ENCODE measurements at places on chromosomes 7 and 10.
A peak's percentile ranks its signal among the peaks of the same experiment; 100 is the strongest.

DNA sequence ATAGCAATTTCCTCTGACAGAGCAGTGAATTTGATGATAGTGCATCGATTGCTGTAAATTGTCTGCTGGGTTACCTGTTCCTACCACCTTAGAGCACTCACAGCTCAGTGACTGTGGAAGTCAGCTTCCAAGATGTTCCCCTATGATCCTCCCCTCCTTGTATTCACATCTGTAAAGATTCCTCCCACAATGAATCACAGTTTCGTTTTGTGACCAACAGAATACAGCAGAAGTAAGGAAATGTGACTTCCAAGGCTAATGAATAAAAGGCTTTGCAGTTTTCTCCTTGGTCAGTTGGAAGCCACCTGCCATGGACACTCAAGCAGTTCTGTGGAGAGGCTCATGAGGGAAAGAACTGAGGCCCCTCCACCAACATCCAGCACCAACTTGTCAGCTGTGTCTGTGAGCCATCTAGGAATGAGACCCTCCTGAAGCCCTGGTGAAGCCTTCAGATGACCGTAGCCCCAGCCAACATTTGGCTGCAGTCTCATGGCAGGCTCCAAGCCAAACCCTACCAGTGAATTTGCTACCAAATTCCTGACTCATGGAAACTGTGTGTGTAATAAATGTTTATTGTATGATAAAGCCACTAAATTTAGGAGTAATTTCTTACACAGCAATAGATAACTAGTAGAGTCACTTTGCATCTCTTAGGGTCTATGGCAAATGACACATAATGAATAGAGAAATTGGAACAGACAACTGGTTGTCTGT lies 309.5 kb upstream of the NPVF start:
- DNase-seq: no peak

DNA sequence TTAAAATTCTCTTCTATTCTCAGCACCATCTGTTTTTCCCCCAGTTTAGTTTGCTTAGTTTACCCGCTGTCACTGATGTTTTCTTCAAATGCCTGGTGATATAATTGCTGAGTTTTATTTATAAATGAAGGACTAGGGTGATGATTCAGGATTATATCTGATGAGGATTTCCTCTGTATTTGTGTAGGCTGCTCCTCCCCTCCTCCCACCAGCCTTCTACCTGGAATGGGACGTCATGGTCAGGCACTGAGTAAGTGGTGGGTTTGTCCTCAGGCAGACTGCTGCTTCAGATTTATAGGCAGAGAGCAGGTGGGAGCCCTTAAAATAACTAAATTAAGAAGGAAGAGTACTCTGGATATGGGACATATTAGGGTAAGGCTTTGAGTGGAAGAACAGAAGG lies 35.8 kb downstream of the PALS2 start:
- no peak for DNase-seq

- no peak for DNase-seq
Observed at GRCh38 chr7:19982841-19983835, 209.7 kb upstream of the TMEM196 start.

DNA sequence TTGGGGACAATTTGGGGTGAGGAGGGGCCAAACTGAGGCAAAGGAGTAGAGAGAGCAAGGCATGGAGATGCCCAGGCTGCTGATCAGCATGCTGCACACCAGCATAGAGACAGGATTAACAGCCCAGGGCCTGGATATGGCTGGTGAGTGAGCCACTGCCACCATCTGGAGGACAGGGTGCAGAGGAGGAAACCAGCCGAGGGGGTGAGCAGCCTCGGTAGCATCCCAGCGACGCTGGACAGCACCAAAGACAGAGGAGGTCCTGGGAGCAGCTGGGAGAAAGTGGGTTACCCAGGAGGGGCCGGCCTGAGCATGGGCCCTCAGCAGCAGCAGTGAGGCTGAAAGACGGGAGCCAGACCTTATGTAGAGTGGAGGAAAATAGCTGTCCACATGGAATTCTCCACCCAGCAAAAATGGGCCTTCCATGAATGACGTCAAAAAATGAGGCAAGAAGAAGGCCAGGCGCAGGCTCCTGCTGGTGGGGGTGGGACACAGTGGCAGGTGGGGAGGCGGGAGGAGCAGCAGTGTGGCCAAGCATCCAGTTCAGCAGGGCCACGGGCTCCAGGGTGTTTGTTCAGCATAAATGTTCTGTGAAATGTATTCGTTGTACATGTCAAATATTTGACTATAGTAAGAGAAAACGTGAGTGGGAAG lies 16.7 kb downstream of the RET start:
- DNase-seq: peak; percentile 64

GRCh38 chr7:24245362-24245761 lies 38.6 kb upstream of the NPY start:
- DNase-seq: no peak

- DNase-seq: no peak
Observed at GRCh38 chr7:64312826-64313225, 935 bp upstream of the ZNF736 start.

DNA sequence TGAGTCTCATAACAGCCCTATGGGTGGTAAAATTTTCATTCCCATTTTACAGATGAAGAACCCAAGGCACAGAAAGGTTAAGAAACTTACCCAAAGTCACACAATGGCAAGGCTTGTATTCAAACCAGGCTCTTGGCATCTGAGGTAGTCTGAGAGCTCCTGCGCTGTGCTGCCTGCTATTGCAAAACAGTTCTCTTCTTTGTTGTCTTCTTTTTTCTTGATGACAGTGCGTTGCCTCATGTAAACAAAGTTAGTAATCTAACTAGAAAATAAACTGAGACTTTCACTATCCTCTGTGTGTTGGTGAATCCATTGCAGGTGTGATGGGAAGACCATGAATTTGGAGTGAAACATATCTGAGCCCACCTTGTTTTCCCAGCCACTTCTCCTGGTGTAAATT lies 240.8 kb downstream of the PTEN start:
- DNase-seq: no peak

DNA sequence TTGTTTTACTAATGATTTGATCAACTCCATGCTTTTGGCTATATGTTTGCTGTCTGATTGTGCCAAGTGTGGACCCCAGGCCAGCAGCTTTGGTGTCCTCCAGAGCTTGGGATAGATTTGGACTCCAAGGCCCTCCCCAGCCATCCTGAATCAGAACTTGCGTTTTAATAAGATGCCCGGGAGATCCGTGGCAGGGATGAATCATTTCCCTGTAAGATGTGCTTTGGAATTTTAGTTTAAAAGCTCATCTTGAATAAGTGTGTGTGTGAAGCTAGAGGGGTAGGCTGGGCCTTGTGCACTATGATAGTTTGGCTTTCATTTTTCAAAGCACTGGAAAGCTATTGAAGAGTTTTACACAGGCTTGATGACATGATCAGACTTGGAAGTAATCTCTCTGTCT lies 66.2 kb upstream of the SDK1 start:
- no peak for DNase-seq

GRCh38 chr10:102660888-102661657 lies 16.8 kb downstream of the TRIM8 start:
- DNase-seq: peak; percentile 32

DNA sequence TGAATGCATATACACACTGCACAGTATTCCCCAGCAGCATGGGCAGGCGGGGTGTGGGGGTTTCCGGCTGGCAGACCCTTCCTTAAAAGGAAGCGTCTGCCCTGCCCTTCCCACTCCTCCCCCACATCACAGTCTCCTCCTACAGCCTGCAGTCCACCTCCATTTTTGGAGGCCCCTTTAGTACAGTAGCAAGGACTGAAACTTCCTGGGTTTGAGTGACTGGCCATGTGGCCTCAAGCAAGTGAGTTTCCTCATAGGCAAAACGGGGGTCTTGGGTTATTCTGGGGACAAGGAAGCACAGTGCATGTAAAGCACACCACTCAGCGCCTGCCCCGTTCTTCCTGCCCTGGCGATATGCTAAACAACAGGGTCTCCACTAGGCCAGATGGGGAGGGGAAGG lies 62.1 kb upstream of the COL13A1 start:
- DNase-seq: no peak

DNA sequence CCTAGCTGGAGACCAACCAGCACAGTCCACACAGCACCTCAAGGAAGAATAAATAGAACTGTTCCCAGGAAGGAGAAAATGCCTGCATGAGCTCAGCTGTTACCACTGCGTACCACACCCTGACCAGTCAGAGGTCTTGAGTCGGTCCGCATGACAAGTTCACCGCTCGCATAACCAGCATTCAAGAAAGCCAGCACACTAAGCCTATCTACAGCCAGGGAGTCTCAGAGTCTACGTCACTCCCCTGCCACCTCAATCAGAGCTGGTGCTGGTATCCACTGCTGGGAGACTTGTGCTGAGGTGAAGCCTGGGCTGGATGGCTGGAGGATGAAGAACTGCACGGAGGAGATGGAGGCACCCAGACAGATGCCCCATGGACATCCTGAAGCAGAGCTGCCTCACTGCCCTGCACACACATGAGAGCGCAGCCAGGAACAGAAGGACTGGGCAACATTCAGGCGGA lies 19.6 kb downstream of the AKR1C1 start:
- DNase-seq: no peak

DNA sequence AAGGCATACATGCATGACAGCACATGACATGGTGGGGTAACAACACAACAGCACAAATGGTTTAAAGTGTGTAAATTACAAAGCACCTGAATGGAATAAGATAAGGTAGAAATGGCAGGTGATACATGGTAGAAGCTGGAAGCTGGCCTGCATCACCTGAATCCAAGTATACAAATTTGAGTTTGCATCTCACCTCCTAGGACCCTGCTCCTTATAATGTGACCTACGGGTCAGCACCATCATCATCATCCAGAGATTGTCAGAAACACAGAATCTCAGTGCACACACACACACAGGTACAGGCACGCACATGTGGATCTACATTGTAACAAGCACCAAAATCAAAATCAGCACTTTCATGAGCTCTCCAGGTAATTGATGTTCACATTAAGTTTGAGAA lies 1048.2 kb upstream of the AUTS2 start:
- DNase-seq: no peak

DNA sequence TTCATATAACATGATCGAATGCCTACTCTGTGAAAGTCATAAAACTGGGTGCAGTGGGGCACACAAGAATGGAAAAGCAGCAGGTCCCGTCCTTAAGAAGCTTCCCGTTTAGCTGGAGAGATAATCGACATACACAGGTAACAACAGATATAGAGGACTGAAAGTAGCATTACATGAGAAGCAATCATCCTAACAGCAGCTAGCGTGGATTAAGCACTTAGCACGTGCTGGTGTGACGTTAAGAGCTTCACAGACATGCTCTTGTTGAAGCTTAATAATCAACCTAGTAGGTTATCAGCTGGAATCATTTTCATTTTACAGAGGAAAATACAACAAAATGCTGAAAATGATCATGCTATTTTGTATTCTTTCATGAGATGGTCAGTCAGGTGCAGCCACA lies 184.8 kb downstream of the GPAM start:
- DNase-seq: no peak

DNA sequence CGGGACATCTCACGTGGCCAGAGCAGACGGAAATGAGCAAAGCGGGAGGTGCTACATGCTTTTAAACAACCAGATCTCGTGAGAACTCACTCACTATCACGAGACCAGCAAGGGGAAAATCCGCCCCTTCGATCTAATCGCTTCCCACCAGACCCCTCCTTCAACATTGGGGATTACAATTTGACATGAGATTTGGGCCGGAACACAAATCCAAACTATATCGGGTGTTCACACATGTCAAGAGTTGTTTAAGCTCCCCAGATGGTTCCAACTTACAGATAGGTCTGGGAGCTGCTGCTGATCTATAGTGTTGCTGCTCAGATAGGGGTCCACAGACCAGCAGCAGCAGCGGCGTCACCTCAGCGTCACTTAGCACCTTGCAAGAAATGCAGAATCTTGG lies 194.9 kb downstream of the GPAM start:
- no peak for DNase-seq

Measured in NCI-H345 (cell line).